Pulmonary artery endothelial cell (primary cell): ENCODE measurements at places on chromosomes 16 and 17.

DNA sequence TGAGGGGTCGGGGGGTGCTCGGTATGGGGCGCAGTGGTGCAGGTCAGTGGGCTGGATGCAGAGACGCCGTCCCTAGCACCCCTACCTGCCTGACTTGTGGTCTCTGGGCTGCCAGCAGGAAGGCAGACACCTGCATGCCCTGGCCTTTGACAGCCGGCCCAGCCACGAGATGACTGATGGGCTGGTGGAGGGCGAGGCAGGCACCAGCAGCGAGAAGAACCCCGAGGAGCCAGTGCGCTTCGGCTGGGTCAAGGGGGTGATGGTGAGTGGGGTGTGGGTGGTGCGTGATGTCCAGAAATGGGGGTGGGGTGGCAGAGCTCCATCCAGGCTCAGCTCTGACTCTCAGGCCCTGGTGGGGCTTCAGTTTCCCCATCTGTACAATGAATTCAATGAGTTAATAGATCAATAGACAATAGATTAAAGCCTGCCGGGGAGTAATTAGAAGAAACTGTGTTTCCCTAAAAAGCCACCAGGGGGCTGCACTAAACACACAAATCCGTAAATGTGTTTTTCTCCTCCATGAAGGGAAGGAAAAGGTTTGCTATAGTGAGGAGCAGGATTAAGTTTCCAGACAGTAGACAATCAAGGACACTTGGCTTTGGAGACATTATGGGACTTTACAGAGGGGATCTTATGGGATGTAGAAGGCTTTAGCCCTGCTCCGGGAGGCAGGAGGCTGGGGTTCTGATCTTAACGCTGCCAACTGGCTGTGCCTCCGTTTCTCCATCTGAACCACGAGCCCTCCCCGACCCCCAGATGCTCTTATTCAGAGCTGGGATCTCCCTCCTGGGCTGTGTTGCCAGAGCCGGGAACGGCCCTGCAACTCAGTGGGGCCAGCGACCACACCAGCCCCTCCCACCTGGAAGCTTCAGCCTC is 2.2 kb downstream of the SLC12A3 start:
- DNase-seq: peak; percentile 17

DNA sequence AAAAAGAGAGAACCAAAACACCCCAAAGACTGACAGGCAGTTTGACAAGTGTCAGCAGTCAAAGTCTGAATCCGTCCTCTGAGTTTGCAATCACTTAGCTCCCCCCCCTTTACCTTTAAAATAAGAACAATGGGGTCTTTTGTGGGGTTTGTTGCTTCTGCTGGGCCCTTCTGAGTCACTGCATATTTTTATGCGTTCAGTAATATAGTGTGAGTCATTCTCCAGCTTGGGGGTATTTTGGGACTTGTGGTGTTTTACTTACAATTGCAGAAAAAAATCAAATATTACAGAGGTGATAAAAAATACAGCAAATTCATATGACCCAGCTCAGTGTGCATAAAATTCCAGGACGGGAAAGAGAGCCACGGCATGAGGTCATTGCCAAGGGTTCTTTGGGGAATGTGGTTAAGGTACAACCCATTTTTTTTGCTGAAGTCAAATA is 120.1 kb downstream of the CYLD start:
- no peak for DNase-seq

DNA sequence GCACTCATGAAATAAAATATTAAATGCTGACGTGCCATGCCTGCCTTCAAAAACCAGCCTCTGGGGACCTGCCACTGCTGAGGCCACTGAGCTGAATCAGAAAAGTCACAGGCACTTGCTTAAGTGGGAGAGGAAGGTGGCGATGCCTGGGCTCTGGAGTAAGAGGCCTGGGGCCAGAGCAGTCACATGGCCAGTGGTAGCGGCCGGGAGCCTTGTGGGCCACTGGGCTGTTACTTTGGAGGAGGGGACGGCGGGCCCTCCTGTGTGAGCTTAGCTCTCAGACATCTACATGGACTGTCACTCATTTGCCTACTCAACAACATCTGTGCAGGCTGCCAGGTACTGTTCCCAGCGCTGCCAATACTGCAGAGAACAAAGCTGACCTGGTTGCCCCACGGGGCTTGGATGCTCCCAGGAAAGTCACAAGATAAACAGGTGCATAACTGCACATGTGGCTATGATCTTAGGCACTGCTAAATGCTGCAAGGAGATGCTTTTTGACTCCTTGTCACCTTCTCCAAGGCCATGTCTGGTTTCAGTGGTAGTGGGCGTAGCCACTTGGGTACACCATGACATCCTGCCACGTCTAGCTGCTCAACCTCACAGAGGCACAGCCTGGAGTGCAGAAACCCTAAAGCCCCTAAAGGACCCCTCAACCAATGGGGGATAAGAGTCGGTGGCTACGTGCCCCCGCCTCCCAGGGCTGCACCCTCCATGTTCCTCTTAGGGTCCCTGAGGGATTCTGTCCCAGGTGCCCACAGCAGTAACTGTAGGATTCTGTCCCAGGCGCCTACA is 11.6 kb downstream of the COTL1 start:
- DNase-seq: no peak

DNA sequence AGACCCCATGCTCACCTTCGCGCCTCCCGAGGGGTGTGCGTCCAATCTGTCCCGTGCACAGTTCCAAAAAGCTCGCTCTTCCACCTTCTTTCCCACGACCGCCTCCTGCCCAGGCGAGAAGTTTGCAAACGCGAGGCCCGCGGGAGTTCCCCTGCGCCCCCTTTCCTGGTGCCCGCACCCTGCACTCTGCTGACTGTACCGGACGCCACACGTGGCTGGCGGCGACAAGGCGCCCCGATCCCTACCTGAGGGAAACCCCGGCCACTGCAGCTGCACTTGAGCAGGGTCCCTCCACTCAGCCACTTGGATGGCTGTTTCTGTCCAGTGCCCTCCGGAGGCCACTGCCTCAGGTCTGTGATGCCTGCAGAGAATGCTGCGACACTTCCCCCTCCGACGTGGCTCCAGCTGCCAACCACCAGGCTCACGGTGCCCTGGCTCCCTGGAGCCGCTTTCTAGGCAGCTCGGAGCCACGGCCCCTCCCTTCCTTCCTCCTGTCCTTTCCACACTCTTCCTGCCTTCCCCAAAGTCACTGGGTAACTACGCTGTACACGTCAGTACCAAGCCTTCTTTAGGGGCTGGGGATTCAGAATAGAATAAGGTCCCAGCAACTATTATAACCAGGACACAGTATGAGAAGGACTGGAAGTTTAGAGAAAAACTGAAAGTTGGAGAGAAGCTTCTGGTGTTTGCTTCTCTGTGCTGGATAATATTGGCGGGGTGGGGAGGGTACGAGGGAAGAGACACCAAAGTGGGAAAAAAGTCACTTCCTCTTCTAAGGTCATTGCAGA is at the start of gene MLKL:
Gene MLKL, minus strand, starts transcription at position 425 of the 788 bp plus-strand sequence. CDS start 5,105 bp downstream, outside the sequence.
- DNase-seq: peak; percentile 15

DNA sequence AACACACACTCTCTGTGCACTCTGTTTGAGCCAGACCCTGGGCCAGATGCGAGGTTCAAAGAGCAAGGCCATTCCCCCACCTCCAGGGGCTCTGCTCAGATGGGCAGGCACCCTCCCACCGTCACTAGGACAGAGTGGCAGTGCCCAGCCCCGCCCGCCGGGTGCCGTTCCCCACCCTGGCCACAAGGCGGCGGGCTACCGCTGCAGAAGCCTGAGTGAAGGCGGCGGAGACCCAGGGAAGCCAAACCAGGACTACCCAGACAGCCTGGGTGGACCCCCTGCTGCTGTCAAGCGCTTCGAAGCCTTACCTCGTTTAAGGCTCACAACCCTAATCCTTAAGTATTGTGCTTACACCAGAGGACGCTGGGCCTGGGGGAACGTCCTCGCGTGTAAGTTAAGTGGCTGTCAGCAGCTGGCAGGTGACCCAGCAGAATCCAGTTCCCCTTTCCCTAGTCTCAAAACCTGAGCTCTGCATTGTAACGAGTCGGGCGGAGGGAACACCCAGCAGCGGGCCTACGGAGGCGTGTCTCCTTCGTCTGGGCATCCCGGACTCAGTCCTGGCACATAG is 4.5 kb downstream of the ARHGAP27 start:
- no peak for DNase-seq

DNA sequence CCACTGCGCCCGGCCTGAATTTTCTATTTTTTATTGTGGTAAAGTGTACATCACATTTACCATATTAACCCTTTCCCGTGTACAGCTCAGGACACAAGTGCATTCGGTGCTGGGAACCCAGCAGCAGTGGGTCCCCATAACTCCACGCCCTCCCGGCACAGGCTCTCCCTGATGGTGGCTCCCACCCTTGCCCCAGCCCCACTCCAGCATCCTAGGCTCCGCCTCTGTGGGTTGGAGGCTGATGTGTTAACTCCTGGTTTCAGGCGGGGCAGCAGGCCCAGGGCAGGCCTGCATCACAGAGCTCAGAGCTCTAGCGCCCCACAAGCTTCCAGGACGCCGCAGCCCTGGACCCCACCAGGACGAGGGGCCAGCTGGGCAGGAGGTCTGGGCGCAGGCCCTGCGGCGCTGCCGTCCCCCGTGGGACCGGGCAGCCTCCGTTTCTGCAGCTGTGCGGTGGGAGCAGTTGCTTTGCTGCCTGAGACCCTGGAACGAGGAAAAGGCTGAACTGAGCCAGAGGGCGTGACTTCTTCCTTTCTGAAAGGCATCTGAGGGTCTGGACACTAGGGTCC is 19.6 kb downstream of the ZFPM1 start:
- no peak for DNase-seq
